Motor neuron (in vitro differentiated cells): ENCODE measurements at places on chromosomes 2 and 18. TPM values are rescaled to one million over a fixed set of nuclear protein-coding genes. Genes with fewer than 3 reads are reported as not detected.

LBH gene
- 9.8 and 22.6 TPM in 2 replicates for total RNA-seq

CGREF1 gene
- 7.4 and 8.2 TPM in 2 replicates for total RNA-seq

L3MBTL4 gene
- 1.1 and 1.3 TPM in 2 replicates for total RNA-seq

CNPPD1 gene
- 37.8 and 39.4 TPM in 2 replicates for total RNA-seq

C2orf78 gene
- 0.10 and 0.18 TPM in 2 replicates for total RNA-seq

PIAS2 gene
- total RNA-seq, result 35.5 and 38.8 TPM in 2 replicates

CFAP210 gene
- 2.1 and 3.1 TPM in 2 replicates for total RNA-seq

CENPA gene
- total RNA-seq, result 0.81 and 1.3 TPM in 2 replicates

TUBB8B gene
- not detected in 2 replicates for total RNA-seq

FNDC4 gene
- 5.2 and 6.4 TPM in 2 replicates for total RNA-seq

GRCh38 chr2:27810455-27810854 lies 38.9 kb downstream of the MRPL33 start:
- no peak for ATAC-seq

GRCh38 chr18:3104190-3105054 lies 91.5 kb upstream of the LPIN2 start:
- peak; percentile 79 for ATAC-seq

DNA sequence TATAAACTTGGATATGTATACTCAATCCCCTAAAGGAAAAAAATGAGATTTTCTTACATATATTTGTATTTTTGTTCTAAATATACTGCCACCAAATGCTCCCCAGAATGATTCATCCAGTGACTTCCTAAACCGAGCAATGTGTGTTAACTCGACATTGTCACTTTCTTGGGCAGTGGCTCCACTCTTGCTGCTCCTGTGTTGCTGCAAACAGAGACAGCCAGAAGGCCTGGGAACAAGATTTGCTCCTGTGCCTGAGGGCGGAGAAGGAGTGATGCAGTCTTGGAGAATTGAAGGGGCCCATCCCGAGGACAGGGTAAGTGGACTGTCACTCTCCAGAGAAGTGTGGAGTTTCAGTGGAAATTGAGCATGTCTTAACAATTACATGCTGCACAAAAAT lies 32.7 kb downstream of the DSG4 start:
- no peak for ATAC-seq

DNA sequence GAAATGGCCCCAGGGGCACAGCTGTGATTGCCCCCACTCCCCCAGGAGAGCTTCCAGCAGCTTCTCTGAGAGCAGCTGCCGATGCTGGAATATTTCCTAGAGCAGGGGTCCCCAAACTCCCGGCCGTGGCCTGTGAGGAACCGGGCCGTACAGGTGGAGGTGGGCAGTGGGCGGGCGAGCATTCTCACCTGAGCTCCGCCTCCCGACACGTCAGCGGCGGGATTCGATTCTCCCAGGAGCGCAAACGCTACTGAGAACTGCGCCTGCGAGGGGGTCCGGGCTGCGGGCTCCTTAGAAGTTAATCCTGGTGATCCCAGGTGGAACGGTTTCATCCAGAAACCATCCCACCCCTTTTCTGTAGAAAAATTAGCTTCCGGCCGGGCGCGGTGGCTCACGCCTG lies 69.1 kb upstream of the PXDN start:
- ATAC-seq, result no peak

GRCh38 chr18:42113529-42114191 lies 158.6 kb downstream of the PIK3C3 start:
- ATAC-seq, result peak; percentile 63

GRCh38 chr2:175955136-175955535 lies 46.9 kb downstream of the LNPK start:
- ATAC-seq, result no peak

GRCh38 chr2:60104514-60105505 lies 448.6 kb downstream of the BCL11A start:
- ATAC-seq, result no peak

- no peak for ATAC-seq
Measured at GRCh38 chr18:26843760-26844159, 21.7 kb downstream of the AQP4 start.

- ATAC-seq, result no peak
Measured at GRCh38 chr2:124778076-124778475, 753.0 kb downstream of the CNTNAP5 start.

DNA sequence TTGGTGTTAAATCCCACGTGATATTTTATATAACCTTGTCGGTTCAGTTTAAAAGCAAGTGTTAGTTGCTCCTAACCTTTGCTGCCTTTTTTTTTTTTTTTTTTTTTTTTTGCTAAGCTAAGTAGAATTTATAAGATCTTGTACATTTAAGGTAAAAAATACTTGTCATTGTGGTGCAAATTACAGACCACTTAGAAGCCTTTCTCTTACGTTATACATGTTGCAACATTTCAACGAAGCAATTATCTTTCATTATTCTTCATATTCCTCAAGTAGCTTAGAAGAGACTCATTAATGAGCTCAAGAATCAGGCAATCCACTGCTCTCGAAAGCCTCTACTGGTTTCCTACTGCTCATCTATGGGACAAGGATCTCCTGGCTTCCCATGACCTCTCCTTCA lies 14.9 kb upstream of the IL1RL2 start:
- no peak for ATAC-seq

GRCh38 chr2:225399504-225399903 lies at the start of gene NYAP2:
Gene NYAP2 (plus strand): TSS chr2:225399710. CDS start chr2:225408881, 9,171 bp downstream.
- peak; percentile 85 for ATAC-seq

GRCh38 chr2:70615222-70615621 lies 61.6 kb upstream of the TGFA start:
- no peak for ATAC-seq

DNA sequence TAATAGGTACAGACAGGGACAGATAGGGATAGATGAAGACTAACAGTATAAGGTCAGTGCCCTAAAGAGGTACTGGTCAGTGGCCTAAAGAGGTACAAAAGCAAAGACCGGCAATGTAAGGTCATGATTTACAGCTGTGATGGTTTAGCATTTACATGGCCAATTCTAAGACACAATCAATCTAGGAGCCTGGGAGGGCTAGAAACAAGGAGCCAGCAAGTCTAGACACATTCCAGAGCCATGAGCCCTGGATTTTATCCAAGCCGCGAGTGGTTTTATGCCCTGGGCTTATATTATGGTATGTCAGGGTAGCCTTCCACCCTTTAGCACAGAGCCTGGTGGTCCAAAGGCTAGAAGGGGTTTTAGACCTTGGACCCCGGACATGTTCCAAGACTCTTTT lies 124.2 kb downstream of the CBLN2 start:
- no peak for ATAC-seq

DNA sequence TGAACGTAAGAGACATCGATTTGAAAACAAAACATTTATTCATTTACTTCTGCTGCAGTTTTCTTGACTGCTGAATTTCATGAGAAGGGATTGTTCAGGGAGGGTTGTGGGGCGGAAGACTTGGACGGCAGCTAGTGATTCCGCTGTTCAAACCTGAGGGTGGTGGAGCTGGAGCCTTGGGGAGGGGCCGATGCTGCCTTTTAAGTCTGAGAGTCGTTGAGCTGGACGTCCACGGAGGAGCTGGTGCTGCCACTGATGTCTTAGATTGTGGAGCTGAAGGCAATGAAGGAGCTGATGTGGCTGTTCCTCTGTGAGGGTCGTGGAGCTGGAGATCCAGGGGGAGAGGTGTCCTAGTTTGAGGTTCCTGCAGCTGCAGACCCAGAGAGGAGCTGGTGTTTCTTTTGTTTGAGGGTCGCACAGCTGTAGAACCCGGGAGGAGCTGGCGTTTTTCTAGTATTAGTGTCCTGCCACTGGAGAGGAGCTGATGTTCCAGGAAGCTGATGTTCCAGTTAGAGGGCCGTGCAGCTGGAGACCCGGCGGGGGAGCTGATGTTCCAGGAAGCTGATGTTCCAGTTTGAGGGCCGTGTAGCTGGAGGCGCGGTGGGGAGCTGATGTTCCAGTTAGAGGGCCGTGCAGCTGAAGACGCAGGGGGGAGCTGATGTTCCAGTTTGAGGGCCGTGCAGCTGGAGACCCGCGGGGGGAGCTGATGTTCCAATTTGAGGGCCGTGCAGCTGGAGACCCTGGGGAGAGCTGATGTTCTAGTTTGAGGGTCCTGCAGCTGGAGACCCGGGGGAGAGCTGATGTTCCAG lies 150.9 kb downstream of the RTP5 start:
- peak; percentile 84 for ATAC-seq

DNA sequence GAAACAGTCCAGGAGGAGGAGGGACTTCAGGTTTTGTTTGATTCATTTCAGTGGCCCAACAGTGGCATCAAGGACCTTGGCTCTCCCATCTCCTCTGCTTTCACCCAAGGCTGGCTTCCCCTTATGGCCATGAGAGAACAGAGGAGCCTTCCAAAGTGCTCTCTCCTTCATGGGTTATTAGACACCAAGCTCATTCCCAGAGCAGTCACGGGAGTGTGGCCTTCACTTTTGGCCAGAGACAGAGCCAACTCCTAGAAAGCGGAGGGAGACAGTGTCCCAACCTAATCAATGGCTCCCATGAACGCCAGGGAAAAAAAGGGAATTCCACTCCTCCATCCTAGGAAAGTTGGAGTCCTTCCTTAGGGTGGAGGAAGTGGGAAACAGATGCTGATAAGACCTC lies 871 bp upstream of the DUSP28 start:
- ATAC-seq, result no peak

GRCh38 chr2:45643543-45644542 lies 7.6 kb upstream of the PRKCE start:
- peak; percentile 99 for ATAC-seq

- ATAC-seq, result no peak
Measured at GRCh38 chr18:67553437-67553836, 36.9 kb upstream of the DSEL start.

GRCh38 chr18:41604964-41605363 lies 350.1 kb upstream of the PIK3C3 start:
- ATAC-seq, result no peak

GRCh38 chr18:13217971-13218367 lies 591 bp upstream of the LDLRAD4 start:
- peak; percentile 59 for ATAC-seq

DNA sequence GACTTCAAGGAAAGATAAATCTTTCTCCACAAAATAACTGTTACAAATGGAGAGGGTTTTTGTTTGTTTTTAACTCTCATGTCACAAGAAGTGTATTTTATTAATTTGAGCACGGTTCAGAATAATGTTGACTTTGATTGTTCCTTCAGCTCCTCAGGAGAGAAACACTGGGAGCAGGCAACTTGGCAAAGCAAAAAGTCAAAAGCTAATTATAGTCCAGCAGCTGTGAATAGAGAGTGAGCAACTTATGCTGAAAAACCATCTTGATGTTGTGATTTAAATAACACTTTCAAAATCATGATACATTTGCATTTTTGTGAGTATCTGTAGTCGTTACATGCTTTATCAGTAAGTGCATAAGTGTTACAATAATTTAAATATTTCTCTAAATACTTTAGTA lies 37.5 kb upstream of the TTN start:
- ATAC-seq, result no peak

- no peak for ATAC-seq
Measured at GRCh38 chr18:12049978-12050811, 43.4 kb upstream of the ANKRD62 start.

DNA sequence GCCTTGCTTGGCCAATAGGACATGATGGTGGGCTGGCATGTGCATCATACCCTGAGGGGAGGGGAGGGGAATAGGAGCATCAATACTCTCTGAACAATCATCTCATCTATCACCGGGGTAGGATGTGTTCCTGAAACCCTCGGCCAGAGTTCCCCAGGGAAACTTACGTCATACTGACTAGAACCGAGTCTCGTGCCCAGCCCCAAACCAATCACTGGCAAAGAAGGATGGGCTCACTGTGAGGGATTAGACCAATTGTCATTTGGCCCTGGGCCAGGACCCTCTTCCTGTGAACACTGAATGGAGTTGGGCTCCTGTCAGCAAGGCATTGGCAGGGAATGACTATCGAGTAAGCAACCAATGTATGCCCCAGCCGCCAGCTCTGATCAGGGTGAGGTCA lies 261.5 kb downstream of the MYCN start:
- peak; percentile 19 for ATAC-seq

DNA sequence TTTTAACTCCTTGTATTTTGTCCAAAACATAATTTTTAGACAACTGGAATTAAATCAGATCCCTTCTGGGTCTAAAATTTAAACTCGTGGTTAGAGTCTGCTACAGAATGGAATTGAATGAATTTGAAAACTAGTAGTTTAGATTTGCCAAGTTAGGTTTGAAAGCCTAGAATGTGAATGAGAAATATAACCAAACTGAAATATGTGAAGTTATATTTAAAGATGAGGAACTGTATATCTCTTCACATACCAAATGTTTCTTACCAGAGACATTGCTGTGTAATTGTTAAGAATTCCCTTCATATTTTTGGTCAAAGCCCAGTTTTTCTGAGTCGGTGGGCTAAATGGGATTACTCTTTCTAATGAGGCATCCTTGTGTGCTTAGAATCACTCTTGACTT lies 74.2 kb downstream of the LPIN1 start:
- no peak for ATAC-seq

DNA sequence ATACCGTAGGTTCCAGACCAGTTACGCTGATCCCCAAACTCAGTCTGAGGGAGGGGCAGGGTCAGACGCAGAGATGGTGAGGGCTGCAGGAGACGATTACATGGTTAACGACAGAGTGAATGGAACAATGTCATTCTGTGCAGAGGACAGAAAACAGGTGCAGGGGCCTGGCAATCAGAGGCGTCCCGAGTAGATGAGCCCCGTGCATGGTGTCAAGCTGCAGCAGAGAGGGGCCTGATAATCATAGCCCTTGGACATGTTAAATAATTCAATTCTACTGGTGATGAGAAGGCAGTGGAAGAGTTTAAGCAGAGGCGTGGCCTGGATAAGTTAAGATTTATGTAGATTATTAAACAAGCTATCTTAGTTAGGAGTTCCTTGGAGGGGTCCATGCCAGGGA lies 178.6 kb downstream of the MYT1L start:
- no peak for ATAC-seq

DNA sequence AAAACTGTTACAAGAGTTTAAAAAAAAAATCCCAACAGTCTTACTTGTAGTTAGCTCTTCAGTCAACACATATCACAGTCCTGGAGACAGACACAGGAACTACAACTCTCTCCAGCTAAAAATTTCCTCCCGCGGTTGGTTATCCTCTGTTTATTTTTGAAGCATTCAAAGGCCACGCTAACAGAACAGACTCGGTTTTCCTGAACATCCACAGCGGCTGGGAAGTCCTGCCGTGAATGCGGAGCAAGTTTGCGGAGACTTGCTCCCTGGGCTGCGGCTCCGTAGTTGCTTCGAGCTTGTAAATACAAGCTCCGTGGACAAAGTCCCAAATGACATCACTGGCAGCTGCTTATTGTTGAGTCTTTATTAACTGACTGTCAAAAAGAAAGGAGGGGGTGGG lies at the start of gene NCKAP5:
TSS of gene NCKAP5 (minus strand) at position 292 of the 400 bp plus-strand sequence. CDS start 50,937 bp downstream, outside the sequence.
- peak; percentile 51 for ATAC-seq

DNA sequence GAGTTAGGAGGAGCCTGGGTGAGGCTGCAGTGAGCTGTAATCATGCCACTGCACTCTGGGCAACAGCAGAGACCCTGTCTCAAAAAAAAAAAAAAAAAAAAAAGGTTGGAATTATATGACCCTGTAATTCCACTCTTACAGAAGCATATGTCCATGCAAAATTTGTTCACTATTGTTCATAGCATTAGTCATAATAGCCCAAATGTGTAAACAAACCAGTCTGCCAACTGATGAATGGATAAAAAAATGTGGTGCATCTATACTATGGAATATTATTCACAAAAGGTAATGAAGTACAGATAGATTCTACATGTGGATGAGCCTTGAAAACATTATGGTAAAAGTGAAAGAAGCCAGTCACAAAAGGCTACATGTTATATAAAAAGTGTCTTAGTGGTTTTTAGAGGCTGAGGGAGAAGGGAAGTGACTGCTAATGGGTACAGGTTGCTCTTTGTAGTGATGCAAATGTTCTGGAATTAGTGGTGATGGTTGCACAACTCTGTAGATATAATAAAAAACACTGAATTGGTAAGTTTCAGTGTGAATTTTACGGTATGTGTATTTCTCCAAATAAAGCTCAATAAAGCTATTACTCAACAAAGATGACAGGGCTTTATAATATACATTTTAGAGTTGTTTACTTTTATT lies 9.4 kb downstream of the COA5 start:
- ATAC-seq, result no peak
